Omental fat pad (tissue), 4 donors: ENCODE measurements at places on chromosomes 7 and 10. TPM values are rescaled to one million over a fixed set of nuclear protein-coding genes. Genes with fewer than 3 reads are reported as not detected.

GRCh38 chr7:84025332-84025927, 169.2 kb downstream of the SEMA3A start:
- no peak for DNase-seq

DNA sequence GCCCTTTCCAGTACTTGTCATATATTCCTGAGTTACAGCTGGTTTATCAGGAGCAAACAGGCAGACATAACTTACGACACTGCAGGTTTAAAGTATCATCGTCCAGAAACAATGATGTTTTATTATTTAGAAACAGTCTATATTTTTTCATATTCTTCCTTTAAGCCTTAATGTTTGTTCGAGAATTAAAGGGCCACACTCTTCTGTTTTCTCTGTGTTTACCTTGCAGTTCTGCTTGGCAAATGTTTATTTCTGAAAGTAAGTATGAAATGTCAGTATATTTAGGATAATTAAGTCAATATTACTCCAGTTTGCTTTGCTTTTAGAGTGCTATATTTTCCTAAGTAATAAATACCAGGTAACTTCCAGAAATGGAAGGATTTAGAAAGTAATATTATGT, 115.1 kb downstream of the VTI1A start:
- no peak for DNase-seq

DNA sequence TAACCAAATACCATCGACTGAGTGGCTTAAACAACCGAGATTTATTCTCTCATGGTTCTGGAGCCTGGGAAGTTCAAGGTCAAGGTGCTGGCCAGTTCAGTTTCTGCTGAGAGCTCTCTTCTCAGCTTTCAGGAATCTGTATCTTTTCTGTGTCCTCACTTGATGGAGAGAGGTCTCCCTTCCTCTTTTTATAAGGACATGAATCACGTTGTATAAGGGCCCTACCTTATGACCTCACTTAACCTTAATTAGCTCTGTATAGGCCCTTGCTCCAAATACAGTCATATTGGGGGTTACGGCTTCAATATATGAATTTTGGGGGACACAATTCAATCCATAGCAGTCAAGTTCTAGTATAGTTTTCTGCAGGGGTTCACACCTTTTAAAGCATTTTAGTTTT, 135.2 kb upstream of the ADO start:
- no peak for DNase-seq

DNA sequence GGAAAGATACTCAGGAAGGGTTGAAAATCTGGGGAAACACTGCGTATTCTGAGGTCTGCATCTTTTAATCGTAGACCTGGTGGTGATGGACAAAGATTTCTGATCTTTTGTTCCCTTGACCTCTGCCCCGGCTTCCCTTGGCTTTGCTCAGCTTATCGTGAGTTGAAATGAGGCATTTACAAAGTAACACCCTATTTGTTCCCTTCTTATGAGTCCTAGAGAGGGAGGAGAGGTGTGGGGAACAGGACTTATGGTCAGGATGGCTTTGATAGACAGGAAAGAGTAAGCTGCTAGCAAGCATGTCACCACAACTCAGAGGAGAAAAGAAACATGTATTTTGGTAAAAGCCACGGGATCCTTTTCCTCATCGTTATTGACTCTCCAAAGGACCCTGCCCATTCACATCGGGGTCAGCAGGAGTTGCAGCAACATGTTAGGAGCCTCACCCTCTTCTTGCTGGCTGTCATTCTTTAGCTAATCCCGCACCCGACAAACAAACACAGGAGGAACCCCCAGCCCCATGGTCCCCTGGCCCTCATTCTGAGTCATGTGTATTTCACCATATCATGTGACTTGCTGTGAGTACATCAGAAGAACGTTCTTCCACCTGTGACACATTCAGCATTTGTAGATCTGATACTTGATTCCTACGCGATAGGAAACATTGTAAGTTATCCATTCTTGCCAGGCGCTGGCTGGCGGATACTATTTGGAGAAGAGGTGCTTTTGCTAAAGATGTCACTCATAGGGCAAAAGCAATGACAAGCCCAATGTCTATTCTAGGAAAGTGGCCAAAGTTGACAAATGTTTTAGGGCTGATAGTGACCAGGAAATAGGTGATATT, 170.1 kb downstream of the RTKN2 start:
- DNase-seq = no peak

GRCh38 chr10:119095640-119096039, 8.3 kb upstream of the DENND10 start:
- no peak for DNase-seq

DNA sequence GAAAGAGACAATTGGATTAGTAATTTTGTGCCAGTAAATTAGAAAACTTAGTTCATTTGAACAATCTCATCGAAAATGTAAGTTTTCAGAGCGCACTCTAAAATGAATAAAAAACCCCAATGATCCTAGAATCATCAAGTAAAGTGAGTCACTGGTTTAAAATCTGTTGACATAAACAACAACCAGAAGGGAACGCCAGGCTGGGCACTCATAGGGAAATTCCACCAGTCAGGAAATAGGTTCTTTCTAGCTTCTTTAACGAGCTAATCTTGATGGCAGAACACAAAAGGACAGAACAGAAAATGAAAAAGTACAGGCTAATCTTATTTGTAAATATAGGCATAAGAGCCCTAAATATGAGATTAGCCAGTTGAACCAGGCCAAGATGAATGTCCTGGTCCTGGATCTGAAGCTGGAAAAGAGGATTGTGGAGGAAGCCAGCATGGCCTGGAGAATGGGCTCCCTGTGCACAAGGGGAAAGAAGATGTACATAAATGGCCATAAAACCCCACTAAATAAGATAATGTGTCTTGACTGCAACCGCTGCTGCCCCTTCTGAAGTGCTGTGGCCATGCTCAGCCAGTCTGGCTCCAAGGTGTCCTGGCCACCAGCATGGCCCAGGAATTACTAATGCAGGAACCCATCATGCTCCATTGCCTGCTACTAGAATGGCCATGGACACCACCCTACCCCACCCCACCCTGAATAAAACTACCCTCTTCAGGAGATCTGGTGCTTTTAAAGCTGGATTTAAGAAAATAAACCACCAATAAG, 114.0 kb downstream of the WDFY4 start:
- DNase-seq = no peak

GRCh38 chr7:132666774-132667172, 90.5 kb upstream of the PLXNA4 start:
- DNase-seq = no peak

DNA sequence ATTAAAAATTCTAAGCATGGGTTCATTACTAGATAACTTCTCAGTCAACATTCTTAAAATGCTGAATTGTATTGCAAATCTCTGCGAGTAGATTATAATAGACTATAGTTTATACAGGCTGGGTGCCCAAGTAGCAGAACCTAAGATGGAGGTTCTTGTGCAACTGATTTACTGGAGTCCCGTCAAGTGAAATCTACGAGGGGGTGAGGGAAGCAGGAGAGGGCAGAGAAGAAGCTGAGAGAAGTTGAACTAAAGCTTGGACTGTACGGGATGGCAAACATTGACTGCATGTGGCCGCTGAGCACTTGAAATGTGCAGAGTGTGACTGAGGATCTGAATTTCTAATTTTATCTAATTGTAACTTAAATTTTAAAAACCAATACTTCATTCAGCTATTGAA, 124.5 kb downstream of the CTNNA3 start:
- DNase-seq = no peak

- no peak for DNase-seq
Measured at GRCh38 chr7:73734619-73735527, 3.7 kb downstream of the ABHD11 start.

DNA sequence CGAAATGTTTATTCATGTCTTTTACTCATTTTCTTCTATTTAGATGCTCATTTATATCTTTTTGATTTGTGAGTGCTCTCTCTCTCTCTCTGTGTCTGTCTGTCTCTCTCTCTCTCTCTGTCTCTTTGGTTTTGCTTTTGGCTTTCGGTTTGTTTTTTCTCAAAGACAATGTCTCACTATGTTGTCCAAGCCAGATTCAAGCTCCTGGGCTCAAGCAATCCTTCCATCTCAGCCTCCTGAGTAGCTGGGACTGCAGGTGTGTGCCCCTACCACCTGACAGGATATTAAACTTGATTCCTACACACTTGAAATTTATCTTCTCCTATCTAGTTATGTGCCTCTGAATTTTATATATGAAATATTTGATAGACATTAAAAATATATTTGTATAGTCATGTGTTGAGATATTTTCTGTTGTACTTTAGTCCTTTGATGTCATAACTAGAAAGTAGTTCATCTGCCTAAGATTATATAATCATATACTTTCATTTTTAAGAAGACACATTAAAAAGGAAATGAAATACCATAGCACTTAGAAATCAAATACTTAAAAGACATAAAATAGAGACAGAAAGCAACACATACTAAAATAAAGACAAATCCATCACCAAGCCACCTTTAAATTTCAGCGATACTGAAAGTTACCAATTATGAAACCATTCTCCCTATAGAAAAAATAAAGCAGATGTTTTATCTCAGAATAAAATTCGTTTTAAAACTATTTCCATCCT, 68.1 kb upstream of the SFMBT2 start:
- no peak for DNase-seq

GRCh38 chr10:122113945-122114747, 125.2 kb downstream of the TACC2 start:
- no peak for DNase-seq

GRCh38 chr10:3043512-3044368, 23.6 kb upstream of the PFKP start:
- no peak for DNase-seq

DNA sequence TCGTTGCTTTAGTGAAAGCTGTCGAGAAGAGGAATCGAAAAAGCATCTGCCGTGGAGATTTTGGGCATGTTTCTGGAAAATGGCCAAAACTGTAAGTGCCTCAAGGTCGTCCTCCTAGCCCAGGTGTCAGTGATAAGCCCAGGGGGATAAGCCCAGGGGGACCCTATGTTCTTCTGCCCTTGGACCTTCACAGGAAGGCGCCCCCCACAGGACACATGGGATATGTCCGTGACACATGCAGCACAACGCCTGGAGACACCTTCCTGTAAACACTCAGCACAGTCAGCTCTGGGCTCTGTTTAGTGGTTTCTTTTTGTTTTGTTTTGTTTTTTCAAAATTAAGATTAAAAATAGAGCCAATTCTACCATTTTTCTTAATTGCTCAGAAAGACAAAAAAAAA, 272.7 kb downstream of the KLF6 start:
- no peak for DNase-seq

SKIDA1 gene
- total RNA-seq = 0.36 TPM

CNNM2 gene
- total RNA-seq = 3.0 TPM

DDC gene
- 0.44 TPM for total RNA-seq

SLC25A13 gene
- total RNA-seq = 51.1 TPM

PNLIP gene
- 1.1 TPM for total RNA-seq

EIF3B gene
- 116 TPM for total RNA-seq

ENKUR gene
- not detected for total RNA-seq

PNLIPRP3 gene
- total RNA-seq = not detected

SCIN gene
- total RNA-seq = 11.6 TPM

MYO3A gene
- 1.6 TPM for total RNA-seq

CCL24 gene
- total RNA-seq = 2.5 TPM
